ENCODE measurements at places on chromosomes 2 and 18.

GRCh38 chr2:227509076-227509475 lies 37.1 kb downstream of the AGFG1 start:
- no peak for DNase-seq

DNA sequence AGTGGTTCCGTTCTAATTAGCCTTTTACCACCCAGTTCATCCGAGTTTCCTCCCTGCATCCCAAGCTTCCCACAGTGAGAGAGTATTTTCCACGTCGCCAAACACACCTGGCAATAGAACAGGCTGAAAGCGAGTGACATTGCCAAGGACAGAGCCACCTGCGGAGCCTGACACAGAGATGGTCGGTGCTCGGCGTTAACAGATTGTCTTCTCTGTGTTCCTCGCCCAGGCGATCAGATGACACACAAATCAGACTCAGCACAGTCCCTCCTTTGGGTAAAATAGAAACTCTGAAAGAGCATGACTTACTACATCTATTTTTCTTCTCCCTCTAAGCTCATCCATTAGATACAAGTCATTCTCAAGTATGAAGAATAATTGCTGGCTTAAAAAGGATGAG lies 107.7 kb downstream of the CD226 start:
- DNase-seq: no peak

DNA sequence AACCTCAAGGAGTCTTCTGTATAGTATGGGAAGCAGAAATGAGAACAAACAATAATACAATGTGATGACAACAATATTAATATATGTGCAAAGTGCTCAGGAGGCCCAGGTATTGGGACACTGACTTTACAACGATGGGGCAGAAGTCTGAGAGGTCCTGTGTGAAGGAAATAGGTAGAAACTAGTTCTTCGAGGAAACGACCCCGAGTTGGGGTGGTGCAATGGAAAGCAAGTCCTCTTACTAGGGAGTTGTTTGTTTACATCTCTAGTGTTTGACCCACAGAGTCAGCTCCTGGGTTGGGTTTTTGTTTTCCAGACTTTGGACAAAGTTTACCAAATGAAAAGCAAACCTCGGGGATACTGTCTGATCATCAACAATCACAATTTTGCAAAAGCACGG lies 16.2 kb downstream of the CASP8 start:
- no peak for DNase-seq

DNA sequence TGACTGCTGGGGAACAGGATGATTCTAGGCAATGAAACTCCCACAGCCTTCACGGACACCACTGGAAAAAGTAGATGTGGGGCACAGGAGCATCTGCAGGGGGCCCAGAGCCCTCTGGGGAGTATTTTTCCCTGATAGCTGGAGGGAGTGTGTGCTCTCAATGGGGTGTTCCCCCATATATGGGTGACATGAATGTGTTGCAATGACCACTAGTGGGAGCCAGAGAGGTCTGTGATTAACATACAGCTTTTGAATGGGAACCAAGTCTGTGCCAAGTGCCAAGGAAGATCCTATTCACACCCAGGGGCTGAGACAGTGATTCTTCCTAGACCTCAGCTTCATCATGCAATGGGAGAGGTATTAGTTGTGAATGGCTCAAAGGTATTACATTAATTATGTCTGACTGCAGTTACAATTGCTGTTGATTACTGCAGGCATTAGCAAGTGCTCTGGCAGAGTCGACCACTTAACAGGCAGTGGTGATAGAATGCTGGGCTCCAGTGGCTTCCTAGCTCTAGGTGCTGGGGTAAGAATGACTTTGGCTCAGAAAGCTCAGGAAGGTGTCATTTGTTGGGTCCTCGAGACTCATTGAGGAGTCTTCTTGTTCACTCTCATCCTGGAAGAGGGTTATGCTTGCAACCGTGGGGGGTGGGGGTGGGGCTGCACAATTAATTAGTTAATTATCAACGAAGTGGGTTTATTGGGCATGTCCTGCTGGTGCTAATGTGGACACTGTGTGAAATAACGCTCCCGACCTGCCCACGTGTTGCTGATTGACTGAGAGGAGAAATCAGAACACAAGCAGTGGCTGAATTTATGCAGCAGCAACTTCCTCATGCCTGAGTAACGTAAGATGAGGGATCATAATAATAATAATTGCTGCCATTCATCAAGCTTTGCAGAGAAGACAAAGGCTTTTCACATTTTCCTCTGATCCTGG lies 194.1 kb downstream of the CLIP4 start:
- DNase-seq: no peak

DNA sequence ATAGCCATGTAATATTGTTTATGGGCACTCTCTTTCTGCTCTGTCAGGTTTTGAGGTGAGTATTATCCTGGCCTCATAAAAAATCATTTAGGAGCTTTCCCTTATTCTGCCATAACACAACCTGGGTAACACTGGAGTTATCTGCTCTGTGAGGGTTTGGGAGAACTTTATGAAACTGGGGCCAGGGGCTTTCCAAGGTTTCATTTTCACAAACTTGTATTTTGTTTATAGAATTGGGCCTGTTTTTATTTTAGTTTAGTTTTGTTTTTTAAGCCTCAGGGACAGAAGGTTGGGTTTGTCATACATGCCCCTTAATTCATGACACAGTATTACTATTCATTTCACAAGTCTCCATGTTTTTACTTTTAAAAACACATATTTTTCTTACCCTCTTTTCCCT lies 83.5 kb downstream of the IRS1 start:
- DNase-seq: no peak

DNA sequence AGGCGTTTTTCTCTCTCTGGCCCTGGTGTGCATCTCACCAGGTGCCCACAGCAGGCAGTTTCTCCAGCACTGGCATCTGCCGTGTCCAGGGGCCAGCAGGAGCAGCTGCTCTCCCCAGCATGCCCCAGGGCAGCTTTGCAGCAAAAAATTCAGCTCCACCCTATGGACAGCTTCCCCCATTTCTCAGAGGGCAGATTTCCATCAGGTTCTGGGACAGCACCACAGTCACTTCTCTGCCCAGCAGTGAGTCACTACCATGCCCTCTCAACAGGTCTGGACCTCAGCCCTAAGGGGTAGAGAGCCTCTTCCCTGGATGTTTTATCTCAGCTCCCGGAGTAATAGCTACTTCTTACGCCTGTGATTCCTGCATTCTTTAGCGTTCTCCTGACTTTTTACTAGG lies 170.2 kb upstream of the RAB12 start:
- DNase-seq: no peak

GRCh38 chr2:102368461-102369109 lies 13.0 kb downstream of the IL18R1 start:
- DNase-seq: no peak

GRCh38 chr2:132816234-132816633 lies 146.2 kb upstream of the LYPD1 start:
- no peak for DNase-seq

GRCh38 chr2:223580951-223581350 lies 21.2 kb downstream of the SCG2 start:
- DNase-seq: no peak

GRCh38 chr2:171159372-171160118 lies 1.1 kb downstream of the TLK1 start:
- peak; percentile 24 for DNase-seq

GRCh38 chr2:148721520-148721931 lies 77.0 kb downstream of the EPC2 start:
- DNase-seq: no peak

- DNase-seq: no peak
These were observed 10.3 kb downstream of the STK11IP start for GRCh38 chr2:219607931-219608330.

GRCh38 chr2:10554961-10555809 lies 107.1 kb upstream of the ODC1 start:
- no peak for DNase-seq

GRCh38 chr2:186486651-186487647 lies 889 bp downstream of the ZC3H15 start:
- DNase-seq: no peak

- DNase-seq: no peak
These were observed 876.3 kb downstream of the BCL11A start for GRCh38 chr2:59677158-59677557.

DNA sequence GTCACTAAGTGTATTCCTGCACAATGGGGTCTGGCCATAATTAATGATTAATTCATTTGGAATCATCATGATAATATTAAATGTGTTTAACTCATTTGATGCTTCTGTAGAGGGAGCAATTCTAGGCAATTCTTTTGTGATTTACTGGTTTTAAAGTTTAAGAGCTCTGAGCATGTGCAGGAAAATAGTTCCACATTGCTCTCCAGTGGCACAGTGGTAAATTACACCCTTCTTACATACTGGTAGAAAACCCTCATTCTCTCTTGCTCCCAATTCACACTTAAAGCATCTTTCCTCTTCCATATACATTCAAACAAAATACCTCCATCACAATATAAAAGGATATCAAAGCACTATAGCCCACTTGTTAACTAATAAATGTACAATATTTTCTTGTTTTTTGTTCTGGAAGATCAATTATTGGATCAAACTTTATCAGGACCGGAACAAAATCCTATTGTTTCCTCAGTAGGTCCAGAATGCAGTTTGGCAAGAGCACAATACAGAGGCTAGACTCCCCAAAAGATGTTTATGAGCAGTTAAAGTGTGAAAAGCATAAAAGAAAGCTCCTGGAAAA lies 844.3 kb downstream of the MBD2 start:
- DNase-seq: no peak

GRCh38 chr2:70733646-70734180 lies 34.3 kb downstream of the ADD2 start:
- DNase-seq: no peak

DNA sequence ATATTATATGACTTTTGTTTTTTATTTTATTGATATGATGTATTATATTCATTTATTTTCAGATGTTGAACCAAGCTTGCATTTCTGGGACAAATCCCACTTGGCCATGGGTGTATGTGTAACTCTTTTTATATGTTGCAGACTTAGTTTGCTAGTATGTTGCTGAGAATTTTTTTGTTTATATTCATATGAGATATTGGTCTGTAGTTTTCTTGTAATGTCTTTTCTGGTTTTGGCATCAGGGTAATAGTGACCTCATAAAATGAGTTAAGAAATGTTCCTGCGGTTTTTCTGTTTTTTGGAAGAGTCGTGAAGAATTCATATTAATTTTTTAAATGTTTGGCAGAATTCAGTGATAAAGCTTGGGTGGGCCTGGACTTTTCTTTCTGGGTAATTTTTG lies 88.7 kb downstream of the ASB1 start:
- DNase-seq: no peak

DNA sequence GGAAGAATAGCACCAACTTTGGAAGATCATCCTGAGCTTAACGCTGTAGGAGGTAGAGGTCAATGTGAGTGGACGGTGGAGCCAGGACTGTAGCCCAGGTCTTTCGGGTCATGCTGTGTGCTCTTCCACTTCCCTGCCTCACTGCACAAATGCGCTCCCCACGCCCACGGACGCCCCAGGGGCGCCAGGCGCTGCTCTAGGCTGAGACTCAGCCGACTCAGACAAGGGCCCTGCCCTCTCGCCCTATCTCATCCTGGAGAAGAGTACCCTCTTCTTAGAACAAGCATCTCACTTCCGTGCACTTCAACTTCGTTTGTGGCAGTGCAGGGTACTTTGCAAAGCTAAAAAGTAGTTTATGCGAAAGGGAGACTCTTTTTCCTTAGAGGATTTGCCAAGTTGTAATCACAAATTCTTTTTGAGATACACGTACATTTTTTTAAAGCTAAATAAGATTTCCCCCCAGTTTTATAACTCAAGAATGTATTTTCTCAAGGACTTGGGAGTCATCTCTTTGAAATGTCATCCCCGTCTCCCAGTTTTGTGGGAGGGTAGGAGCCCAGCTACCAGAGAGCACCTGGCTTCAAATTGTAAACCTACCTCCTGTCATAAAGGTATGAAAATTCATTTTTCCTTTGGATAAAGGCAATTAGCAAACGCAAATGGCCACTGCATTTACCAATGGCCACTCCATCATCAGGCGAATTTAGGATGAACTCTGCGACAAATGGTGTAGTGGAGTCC lies 1.2 kb upstream of the PRELID3A start:
- no peak for DNase-seq

DNA sequence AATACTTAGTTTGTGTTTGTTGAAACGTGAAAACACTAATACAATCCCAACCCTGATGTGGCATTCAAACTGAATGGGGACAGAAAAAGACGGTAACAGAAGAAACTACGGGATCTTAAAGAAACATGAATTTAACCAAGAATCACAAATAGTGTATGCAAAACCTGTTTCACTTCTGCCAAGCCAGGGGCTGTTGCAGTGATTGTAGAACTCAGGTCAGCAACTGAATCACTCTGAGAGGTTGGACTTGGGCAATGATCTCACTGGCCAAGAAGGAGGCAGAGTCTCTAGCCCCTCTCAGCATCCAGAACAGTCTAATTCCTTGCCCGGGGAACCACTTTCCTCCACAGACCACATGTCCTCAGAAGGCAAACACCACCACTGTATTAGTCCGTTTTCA lies 54.9 kb upstream of the CRIM1 start:
- no peak for DNase-seq

DNA sequence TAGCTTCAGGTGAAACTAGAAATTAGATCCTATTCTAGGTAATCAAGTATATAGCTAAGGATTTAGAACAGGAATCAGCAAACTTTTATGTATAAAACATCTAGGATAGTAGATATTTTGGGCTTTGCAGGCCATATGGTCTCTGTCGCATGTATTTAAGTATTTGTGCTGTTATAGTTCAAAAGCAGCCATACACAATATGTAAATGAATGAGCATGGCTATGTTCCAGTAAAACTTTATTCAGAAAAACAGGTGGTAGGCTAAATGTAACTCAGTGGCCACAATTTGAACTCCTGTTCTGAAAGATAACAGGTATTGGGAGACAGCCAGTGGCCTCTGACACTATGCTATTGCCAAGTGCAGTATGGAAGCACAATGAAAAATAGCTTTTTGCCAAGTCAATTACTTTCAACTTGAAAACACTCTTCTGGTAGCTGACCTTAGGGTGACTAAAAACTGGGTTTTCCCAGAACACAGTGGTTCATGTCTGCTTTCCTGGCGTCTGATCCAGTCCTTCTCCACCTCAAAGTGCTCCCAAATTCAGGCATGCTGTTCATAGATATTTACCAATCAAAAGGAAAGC lies 304.7 kb upstream of the SYT4 start:
- no peak for DNase-seq

- DNase-seq: no peak
These were observed 29.4 kb upstream of the SNED1 start for GRCh38 chr2:240968731-240969624.

Data from stimulated activated CD8-positive, alpha-beta memory T cell treated with anti-CD3 and anti-CD28 coated beads, Interleukin-2, amount 100 ng/mL, for 48 hours (primary cell).